ENCODE measurements at places on chromosomes 16 and 17. TPM values are rescaled to one million over a fixed set of nuclear protein-coding genes. Genes with fewer than 3 reads are reported as not detected.

The RASL10B gene
- total RNA-seq: 0.58 TPM

The RAP1GAP2 gene
- 0.83 TPM for total RNA-seq

The PRDM7 gene
- not detected for total RNA-seq

The SNAI3 gene
- total RNA-seq: not detected

The GAST gene
- not detected for total RNA-seq

The VTN gene
- not detected for total RNA-seq

The SCIMP gene
- total RNA-seq: not detected

The SLC7A6OS gene
- 16.0 TPM for total RNA-seq

The PIK3R5 gene
- total RNA-seq: not detected

The CDH13 gene
- 11.6 TPM for total RNA-seq

The ZPBP2 gene
- total RNA-seq: not detected

The CD300E gene
- not detected for total RNA-seq

The GALR2 gene
- total RNA-seq: not detected

The C16orf96 gene
- total RNA-seq: 0.17 TPM

The CCL1 gene
- not detected for total RNA-seq

The CPSF4L gene
- total RNA-seq: not detected

The SYNGR2 gene
- 11.2 TPM for total RNA-seq

The PARN gene
- total RNA-seq: 41.6 TPM

The PRM1 gene
- not detected for total RNA-seq

The FOXO3B gene
- total RNA-seq: 3.8 TPM

The NECAB2 gene
- total RNA-seq: under 0.01 TPM

The TEN1 gene
- 14.5 TPM for total RNA-seq

The PRPSAP1 gene
- total RNA-seq: 46.1 TPM

The ATXN2L gene
- total RNA-seq: 48.0 TPM

The PSMC3IP gene
- 5.5 TPM for total RNA-seq

The SPNS2 gene
- total RNA-seq: 1.0 TPM

The KRT32 gene
- not detected for total RNA-seq

The CACNG5 gene
- total RNA-seq: not detected

The AATK gene
- total RNA-seq: 0.66 TPM
